ENCODE measurements at places on chromosomes 7 and 10.

DNA sequence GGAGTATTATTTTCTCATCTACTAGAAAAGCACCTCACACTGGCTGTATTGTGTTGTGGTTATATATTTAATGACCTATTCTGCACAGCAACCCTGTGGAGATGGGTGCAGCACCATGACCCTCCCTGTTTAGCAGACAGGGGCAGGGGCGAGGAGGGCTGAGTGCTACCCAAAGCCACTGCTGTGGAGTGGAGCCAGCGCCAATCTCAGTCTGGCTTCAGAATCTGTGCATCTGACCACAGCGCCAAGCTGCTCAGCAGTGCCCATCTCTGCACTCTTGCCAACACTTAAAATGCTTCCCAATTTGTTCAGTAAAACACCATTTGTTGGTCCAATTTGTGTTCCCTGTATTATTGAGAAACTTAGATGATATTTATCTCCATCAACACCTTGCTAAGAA, 239.1 kb downstream of the ZMYND11 start:
- H3K4me3 ChIP-seq = no peak overlapping the region
- peaks cover 20% of the 10 kb centered on the region for H3K36me3 ChIP-seq
- no peak for DNase-seq
- no peaks in the 10 kb centered on the region for H3K27me3 ChIP-seq
- H3K27ac ChIP-seq = no peak overlapping the region
- H3K4me1 ChIP-seq = peaks cover 17% of the 10 kb centered on the region

- no peak overlapping the region for H3K4me3 ChIP-seq
- H3K27me3 ChIP-seq = peaks cover 2% of the 10 kb centered on the region
- no peaks in the 10 kb centered on the region for H3K36me3 ChIP-seq
Measured at GRCh38 chr7:83547526-83547925, 101.4 kb downstream of the SEMA3E start.

GRCh38 chr7:106793015-106793975, 71.8 kb upstream of the PIK3CG start:
- no peak overlapping the region for H3K27ac ChIP-seq
- no peaks in the 10 kb centered on the region for H3K4me1 ChIP-seq

DNA sequence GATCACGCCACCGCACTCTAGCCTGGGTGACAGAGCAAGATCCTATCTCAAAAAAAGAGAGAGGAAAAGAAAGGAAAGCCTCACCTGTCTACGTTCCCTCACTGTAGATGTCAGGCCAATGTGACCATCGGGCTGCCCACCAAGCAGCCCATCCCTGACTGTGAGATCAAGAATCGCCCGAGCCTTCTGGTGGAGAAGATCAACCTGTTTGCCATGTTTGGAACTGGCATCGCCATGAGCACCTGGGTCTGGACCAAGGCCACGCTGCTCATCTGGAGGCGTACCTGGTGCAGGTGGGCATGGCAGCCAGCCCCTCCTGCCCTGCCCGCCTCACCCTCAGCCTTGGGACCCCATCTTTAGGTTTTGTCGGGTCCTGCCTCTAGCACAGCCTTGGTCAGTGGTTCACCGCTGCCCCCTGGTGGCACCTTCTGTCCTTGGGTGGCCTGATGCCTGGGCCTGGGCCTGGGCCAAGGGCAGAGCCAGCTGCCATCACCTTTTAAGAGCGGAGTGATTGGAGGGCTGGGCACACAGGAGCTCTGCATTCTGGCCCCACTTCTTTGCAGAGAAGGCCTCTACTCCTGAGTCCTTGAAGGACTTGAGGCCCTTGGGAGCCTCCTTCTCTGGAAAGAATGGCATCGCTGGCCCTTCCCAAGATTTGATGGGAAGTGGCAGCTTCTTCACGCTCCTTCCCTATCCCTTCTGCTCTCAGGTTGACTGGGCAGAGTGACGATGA, 14.4 kb upstream of the AHCYL2 start:
- peaks cover 4% of the 10 kb centered on the region for H3K36me3 ChIP-seq
- peaks cover 5% of the 10 kb centered on the region for H3K27me3 ChIP-seq
- no peak overlapping the region for H3K27ac ChIP-seq
- no peaks in the 10 kb centered on the region for H3K4me1 ChIP-seq
- DNase-seq = peak; percentile 91
- H3K4me3 ChIP-seq = no peak overlapping the region

DNA sequence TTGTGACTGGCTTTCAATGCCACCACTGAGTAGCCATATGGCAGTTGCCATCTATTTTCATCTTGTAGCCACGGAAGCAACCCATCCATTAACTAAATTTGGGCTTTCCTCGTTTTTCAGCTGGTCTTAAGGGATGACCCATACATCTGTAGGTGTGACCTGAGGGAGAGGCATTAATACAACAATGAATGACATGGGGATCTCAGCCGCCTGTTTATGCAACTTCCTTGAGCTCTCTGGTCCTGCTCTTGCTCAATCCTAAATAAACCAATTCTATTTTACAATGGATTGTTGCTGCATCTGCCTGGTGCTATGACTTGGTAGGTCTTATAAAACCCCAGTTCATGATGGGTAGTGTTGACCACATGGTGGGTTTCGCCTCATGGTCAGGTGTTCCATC, 21.9 kb upstream of the ADAM22 start:
- no peak overlapping the region for H3K27ac ChIP-seq
- DNase-seq = no peak
- H3K36me3 ChIP-seq = no peaks in the 10 kb centered on the region
- H3K4me3 ChIP-seq = no peak overlapping the region

- H3K4me1 ChIP-seq = peaks cover 13% of the 10 kb centered on the region
- H3K27ac ChIP-seq = no peak overlapping the region
- no peaks in the 10 kb centered on the region for H3K36me3 ChIP-seq
- H3K4me3 ChIP-seq = no peak overlapping the region
- no peak for DNase-seq
Measured at GRCh38 chr10:20949967-20950366, 52.9 kb upstream of the NEBL start.

Measured in glutamatergic neuron (in vitro differentiated cells).